CD4-positive, alpha-beta memory T cell (primary cell): ENCODE measurements at places on chromosomes 4 and X.

DNA sequence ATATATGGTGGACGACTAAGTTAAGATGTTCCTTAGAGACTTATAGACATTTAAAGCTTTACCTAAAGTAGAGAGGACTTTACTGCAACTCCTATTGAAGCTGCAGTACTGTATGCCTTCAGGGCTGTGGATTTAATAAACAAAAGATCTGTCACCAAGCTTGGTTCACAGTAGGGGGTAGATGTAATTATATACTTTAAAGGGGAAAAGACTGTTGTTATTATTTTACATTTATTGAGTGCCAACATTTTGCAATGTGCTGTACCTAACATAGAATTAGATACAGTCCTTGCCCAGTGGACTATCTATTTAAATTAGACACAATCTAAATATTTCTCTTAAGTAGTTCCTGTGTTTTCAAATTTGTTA is 67.2 kb downstream of the SLIT2 start:
- DNase-seq = no peak

- DNase-seq = no peak
Measured at GRCh38 chrX:43375136-43375535, 281.0 kb upstream of the MAOA start.

DNA sequence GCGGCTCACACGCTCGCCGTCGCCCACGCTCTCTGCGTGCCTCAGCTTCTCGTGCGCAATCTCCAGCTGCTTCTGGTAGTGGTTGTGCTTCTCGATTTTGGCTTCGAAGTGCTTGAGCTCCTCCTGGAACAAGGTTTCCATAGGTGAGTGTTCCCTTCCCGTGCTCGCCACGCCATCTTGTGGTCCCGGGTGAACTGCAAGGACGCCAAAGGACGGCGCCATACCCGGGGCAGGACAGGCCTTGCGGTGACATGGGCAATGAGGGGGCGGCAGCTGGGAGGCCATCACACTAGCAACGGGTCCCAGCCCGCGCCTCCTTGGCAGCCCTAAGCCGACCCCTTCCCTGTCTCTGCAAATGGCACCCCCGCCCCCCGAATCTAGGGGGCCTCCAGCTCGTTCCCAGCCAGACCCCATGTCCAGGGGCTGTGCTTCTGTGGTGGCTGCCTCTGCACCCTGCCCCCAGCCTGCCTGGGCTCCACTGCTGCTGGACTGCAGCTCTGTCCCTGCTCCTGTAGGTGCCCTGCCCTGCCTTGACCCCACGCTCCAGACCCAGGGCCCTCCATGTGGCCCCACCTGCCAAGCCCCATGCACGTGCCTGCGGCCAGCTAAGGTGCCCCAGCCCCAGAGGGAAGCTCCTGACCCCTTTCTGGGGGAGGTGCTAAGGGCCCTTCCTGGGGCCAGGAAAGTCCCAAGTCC is 17.3 kb downstream of the LRPAP1 start:
- DNase-seq = no peak

GRCh38 chr4:154001193-154001592 is 212.3 kb upstream of the SFRP2 start:
- no peak for DNase-seq

DNA sequence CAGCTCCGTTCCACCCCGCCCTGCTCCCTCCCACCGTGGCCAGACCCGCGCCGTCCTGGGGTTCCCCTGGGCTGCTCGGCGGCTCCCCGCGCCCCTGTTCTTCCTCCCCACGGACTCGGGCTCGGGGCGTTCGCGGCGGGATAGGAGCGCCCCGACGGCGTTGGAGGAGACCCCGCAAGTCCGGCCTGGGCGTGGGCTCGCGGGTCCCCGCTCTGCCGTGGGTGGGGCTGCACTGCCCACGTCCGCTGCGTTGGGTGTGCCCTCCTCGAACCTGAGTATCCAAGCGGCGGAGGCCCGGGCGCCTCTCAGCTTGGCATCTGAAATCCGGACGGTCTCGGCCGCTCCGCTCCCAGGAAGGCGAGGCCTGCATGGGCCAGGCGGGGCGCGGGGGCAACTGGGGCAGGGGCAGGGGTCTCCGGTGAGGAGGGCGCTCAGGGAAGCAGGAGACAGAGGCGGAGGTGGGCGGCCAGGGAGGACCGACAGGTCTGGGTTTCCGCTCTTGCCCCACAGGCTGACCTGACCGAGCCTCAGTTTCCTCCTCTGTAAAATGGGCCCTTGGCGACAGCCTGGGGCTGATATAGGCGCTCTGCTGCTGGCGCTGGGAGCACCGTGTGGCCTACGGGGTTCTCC is 12.0 kb upstream of the NAT8L start:
- DNase-seq = no peak

- DNase-seq = no peak
Measured at GRCh38 chr4:25723409-25723808, 67.8 kb downstream of the SLC34A2 start.

DNA sequence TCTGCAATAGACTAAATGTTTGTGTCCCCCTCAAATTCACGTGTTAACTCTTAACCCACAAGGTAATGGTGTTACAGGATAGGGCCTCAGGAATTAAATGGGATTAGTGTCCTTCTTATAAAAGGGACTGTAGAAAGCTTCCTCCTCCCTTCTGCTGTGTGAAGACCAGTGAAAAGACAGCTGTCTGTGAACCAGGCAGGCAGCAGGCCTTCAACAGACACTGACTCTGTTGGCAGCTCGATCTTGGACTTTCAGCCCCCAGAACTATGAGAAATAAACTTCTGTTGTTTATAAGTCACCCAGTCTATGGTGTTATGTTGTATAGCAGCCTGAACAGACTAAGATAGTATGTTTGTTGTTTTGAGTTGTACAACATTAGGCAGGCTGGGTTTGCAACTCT is 208.1 kb downstream of the GBA3 start:
- DNase-seq = no peak
